ENCODE measurements at places on chromosomes 4 and X.

GRCh38 chr4:1501754-1502500 is 95.7 kb upstream of the NKX1-1 start:
- no peak for DNase-seq

DNA sequence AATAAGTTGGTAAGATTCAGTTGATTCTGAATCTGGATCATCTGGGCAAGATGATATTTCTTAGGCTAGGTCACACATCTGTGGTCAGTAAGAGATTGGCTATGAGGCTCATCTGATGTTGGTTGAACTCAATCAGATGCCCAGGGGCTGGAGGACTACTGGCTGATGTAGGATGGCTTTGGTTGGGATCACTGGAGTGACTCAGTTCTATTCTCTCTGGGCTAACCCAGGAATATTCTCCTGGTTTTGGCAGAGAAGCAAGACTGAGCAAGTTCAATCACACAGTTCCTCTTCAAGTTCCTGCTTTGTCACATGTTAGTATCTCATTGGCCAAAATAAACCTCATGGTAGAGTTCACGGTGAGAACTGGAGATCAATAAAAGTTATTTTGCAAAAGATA is 902.3 kb upstream of the SLIT2 start:
- DNase-seq = no peak

DNA sequence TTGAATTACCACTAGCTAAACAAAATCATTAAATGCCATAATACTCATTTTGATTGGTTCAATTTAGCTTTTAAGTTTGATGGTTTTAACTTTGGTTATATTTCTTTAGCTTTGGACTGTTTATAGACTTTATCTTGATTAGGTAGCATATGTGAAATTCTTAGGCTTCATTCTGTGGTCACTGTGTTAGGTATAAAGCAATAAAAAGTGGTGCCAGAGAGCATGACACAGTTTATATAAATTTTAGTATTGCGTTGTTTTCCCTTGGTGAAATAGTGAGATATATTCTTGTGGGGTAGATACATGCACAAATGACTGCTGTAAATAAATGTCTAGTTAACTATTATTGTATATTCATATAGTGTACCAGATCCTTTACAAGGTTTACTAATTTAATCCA is 474.2 kb upstream of the GRID2 start:
- no peak for DNase-seq

GRCh38 chr4:154471526-154472331 is 19.9 kb downstream of the DCHS2 start:
- DNase-seq = peak; percentile 24

DNA sequence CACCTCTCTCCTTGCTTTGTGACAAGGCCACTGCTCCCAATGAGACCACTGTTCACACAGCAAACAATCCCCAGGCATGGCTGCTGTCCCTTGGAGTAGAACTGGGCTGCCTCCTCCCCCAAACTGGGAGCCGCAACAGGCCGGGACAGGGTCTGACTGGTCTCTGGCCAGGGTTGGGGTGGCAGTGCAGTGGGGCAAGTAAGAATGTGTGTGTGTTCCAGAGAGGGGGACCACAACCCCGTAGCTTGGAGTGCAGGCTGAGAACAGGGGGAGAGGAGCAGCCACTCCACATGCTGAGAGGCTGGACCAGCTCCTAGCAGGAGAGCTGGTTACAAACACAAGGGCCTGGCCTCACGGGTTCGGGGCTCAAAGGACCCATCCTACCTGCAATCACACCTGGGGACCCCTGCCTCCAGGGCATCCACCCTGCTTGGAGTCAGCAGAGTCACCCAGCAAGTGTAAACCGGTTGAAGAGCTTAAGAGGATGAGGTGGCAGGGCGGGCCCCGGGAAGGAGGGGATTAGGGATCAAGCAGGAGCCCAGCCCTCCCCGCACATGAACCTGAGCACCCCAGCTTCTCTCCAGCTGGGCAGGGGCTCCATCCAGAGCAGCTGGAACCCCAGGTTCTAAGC is 3.8 kb upstream of the ZNF185 start:
- no peak for DNase-seq

DNA sequence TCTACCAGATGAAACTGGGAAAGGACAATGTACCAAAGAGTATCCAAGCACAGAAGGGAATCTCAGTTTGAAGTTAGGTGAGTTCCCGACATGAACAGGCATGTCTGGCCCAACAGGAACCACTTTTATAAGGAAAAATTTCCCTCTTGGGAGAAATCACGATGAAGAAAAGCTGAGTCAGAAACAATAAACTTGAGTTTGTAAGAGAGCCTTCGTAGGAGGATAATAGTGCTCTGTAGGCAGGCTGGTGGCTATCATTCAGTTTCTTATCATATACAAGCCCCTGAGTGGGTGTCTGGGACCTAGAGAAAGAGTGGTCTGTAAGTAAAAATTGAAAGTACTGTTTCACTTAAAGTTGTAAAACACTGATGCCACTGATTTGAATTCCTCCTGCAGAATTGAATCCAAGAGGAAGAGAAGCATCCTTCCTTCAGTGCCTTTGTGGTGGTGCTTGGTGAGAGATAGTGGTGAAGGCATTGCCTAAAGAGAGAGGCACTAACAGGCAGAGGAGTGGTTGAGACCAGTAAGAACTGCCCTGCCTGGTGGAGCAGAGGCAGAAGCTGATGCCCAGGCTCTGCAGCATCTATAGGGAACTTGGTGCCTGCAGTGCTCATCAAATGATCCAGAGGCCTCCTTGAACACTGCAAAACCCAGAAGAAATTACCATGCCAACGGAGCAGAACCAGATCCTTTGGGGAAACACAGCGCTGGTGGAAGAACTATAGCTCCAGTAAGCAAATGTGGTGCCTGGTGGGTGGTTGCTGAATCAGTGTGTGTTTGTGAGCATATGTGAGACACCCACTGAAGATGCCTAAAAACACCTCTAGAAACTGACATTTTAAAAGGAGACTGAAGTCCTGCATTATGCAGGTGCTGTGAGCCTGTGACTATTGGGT is 31.7 kb upstream of the METAP1 start:
- DNase-seq = no peak

Data from GM10248 (cell line).